ENCODE measurements at places on chromosomes 16 and 17. TPM values are rescaled to one million over a fixed set of nuclear protein-coding genes. Genes with fewer than 3 reads are reported as not detected.

- DNase-seq: no peak
Observed at GRCh38 chr16:80500116-80500859, 40.5 kb upstream of the DYNLRB2 start.

GRCh38 chr16:47503936-47504335 lies 42.8 kb downstream of the PHKB start:
- no peak for DNase-seq

- peak; percentile 51 for DNase-seq
Observed at GRCh38 chr17:773467-774312, 8.4 kb downstream of the GLOD4 start.

GRCh38 chr16:56300891-56301850 lies 109.9 kb downstream of the GNAO1 start:
- no peak for DNase-seq

GRCh38 chr16:87358696-87359095 lies 24.9 kb downstream of the FBXO31 start:
- DNase-seq: no peak

Gene CD300A
- total RNA-seq: 36.1 TPM

Gene FOXL1
- not detected for total RNA-seq
